Temporal lobe (tissue), 4 donors: ENCODE measurements at places on chromosomes 5 and 9. TPM values are rescaled to one million over a fixed set of nuclear protein-coding genes. Genes with fewer than 3 reads are reported as not detected.

The TRPM6 gene
- total RNA-seq = 0.74 TPM

The SPINK13 gene
- total RNA-seq = not detected

The SIMC1 gene
- total RNA-seq = 12.5 TPM

The FGF10 gene
- 1.7 TPM for total RNA-seq

The CARTPT gene
- total RNA-seq = 0.74 TPM

The PCDHGA10 gene
- total RNA-seq = 14.5 TPM

The TDRD7 gene
- 19.7 TPM for total RNA-seq
